ENCODE measurements at places on chromosomes 16 and 17.

DNA sequence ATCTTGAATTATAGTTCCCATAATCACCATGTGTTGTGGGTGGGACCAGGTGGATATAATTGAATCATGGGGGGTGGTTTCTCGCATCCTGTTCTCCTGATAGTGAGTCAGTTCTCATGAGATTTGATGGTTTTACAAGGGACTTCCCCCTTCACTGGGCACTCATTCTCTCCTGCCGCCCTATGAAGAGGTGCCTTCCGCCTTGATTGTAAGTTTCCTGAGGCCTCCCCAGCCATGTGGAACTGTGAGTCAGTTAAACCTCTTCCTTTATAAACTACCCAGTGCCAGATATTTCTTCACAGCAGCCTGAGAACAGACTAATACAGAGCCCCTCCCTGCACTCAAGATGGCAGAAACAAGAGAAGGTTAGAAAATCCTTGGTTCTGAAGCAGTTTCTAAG lies 26.4 kb downstream of the LDAF1 start:
- no peak for DNase-seq

DNA sequence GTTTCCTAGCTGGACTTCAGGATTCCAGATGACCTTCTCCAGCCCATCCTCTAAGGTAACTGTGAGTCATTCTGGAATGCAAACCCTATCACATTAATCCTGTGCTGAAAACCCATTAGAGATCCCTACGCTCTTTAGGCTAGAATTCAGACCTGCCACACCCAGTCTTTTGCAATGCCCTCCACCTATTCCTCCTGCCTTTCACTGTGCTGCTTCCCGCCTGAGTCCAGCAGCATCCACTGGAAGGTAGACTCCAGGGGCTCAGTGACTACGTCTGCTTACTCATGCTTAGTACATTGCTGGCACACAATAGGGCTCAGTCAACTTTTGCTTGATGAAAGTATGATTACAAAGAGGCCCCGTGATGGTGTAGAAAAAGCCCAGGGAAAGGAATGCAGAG lies 121.1 kb downstream of the SPACA3 start:
- DNase-seq = no peak

GRCh38 chr16:29806099-29806579 lies at the start of gene MAZ:
Gene MAZ, plus strand, starts transcription at chr16:29806529. Its CDS starts 173 bp downstream, at chr16:29806702.
- peak; percentile 79 for DNase-seq

GRCh38 chr16:30437511-30438046 lies 7.7 kb upstream of the DCTPP1 start:
- DNase-seq = no peak

- no peak for DNase-seq
These were observed 567.4 kb upstream of the ZFHX3 start for GRCh38 chr16:73615071-73615940.

GRCh38 chr16:70675851-70676513 lies 9.9 kb downstream of the MTSS2 start:
- DNase-seq = no peak

DNA sequence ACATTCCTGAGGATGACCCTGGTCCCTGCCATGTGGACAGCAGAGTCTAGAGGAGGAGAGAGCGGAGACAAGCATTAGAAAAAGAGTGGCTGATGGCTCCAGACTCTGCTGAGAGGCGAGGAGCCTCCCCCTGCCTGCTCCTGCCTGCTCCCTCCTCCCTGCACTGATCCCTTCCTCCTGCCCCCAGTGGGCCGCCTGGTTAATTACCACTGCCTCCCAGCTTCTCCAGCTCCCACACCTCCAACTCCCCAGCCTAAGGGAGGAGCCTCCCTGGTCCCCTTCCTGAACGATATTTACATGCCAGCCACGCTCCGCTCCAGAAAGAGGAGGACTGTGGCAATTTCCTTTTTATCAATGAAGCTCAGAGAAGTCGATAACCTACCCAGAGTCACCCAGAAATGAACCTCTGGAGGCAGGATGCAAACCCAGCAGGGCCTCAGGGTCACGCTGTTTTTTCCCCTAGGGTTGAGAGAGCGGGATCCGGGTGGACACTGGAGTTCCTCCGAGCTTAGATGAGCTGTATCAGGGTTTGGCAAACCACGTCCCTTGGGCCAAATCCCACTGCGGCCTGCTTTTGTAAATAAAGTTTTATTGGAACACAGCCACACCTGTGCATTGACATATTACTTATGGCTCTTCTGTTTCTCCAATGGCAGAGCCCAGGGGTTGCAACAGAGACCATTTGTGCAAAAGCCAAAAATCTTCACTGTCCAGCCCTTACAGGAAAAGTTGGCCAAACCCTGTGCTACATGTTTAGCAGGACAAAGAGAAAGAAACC lies 27.1 kb upstream of the JPH3 start:
- no peak for DNase-seq

DNA sequence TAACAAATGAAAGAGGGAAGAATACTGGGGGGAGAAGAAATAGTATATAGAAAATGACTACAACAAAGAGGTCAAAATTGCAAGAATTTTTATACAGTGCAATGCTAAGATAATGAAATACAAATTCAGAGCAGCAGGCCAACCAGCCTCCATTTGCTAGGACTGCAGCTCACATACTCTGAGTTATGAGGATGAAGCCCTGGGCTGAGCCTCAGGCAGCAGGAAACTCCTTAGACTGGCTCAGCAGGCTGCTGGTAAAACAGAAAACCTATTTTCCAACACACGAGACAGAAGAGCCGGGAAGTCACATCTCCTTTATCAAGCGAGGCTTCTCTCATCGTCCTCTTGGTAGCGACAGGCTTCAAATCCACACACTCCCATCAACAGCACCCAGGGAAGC lies 296.5 kb downstream of the SLC39A11 start:
- no peak for DNase-seq

DNA sequence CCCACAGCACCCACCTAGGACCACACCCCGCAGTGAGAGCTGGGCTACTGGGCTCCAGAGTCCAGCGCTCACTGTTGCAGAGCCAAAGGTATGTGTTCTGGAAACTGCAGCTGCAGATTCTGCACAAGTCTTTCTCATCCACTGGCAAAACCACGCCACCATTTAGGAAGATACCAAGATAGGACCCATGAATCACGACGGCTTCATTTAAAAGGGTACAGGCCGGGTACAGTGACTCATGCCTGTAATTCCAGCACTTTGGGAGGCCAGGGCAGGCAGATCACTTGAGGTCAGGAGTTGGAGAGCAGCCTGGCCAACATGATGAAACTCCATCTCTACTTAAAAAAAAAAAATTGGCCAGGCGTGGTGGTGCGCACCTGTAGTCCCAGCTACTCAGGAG lies 18.8 kb downstream of the FOXF1 start:
- DNase-seq = no peak

- no peak for DNase-seq
These were observed 1.5 kb upstream of the BICDL2 start for GRCh38 chr16:3038256-3038655.

DNA sequence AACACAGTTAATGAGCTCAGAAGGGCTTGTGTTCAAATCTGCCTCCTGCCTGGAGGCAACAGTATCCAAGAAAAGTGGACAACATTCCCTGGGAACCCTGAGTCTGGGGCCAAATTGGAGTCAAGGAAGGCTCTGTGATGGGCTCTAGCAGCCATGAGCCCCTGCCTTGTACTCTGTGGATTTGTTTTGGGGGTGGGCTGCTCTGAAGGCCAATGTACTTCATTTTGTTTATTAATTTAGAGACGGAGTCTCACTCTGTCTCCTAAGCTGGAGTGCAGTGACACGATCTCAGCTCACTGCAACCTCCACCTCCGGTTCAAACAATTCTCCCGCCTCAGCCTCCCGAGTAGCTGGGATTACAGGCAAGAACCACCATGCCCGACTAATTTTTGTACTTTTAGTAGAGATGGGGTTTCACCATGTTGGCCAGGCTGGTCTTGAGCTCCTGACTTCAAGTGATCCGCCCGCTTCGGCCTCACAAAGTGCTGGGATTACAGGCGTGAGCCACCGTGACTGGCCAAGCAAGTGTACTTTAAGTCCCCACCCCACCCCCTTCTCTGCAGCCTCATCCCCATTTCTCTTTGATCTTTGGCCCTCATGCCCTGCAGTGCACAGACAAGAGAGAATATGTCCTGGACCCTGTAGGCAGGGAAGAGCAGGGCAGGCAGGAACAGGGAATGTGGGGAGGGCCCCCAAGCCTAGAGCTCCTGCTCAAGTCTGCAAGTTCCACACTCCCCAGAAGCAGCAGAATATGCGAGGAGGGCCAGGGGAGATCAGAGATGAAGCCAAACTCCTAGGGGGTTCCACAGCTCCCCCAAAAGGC lies 2.7 kb upstream of the GIP start:
- DNase-seq = no peak

GRCh38 chr17:41932816-41933389 lies 2.5 kb downstream of the ODAD4 start:
- DNase-seq = no peak

- no peak for DNase-seq
These were observed 23.0 kb upstream of the CHMP6 start for GRCh38 chr17:80968602-80969029.

GRCh38 chr16:2178321-2179106 lies 17.9 kb downstream of the CASKIN1 start:
- DNase-seq = no peak

DNA sequence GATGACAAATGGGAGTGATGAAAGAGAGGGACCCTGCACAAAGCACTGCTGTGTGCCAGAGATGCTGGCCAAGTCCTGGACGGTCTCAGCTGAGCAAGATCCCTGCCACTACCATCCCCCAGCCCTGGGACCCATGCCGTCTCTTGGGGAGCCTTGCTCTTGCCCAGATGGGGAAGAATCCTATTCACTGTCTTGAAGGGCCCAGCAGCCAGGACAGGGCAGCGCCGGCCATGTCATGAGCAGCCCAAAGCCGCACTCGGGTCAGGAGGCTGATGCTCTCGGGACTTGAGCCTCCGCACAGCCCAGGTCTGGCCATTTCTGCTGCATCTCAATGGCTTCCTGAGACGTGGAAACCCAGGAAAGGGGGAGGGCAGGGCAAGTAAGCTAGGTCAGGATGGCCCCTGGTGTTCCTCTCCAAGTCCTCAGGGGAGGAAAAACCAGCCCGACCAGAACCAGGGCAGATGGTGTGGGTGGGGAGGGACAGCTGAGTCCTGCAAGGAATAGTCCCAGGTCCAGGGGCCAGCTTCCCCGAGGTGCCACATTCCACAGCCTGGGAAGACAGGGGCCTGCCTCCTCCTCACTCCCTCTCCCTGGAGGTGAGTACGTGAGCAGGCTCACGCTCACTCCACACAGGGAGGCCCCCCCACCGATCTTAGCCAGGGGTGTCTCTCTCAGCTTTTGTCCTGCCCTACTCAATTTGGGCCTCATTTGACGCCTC lies 7.8 kb upstream of the KRT19 start:
- DNase-seq = no peak

DNA sequence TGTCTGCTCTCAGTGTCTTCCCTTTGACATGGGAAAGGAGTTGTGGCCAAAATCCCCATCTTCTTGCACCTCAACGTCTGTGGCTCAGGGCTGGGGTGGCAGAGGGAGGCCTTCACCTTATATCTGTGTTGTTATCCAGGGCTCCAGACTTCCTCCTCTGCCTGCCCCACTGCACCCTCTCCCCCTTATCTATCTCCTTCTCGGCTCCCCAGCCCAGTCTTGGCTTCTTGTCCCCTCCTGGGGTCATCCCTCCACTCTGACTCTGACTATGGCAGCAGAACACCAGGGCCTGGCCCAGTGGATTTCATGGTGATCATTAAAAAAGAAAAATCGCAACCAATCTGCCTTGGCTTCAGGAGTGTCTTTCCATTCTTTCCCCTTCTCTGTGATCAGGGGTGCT lies 918 bp upstream of the MRM1 start:
- DNase-seq = no peak

GRCh38 chr16:80541306-80541694 lies 507 bp downstream of the DYNLRB2 start:
- no peak for DNase-seq
